ENCODE measurements at places on chromosomes 7 and 10.

- DNase-seq, result no peak
Measured at GRCh38 chr10:123640016-123640535, 26.1 kb upstream of the GPR26 start.

GRCh38 chr7:41588341-41588740, 114.5 kb downstream of the INHBA start:
- no peak for DNase-seq

DNA sequence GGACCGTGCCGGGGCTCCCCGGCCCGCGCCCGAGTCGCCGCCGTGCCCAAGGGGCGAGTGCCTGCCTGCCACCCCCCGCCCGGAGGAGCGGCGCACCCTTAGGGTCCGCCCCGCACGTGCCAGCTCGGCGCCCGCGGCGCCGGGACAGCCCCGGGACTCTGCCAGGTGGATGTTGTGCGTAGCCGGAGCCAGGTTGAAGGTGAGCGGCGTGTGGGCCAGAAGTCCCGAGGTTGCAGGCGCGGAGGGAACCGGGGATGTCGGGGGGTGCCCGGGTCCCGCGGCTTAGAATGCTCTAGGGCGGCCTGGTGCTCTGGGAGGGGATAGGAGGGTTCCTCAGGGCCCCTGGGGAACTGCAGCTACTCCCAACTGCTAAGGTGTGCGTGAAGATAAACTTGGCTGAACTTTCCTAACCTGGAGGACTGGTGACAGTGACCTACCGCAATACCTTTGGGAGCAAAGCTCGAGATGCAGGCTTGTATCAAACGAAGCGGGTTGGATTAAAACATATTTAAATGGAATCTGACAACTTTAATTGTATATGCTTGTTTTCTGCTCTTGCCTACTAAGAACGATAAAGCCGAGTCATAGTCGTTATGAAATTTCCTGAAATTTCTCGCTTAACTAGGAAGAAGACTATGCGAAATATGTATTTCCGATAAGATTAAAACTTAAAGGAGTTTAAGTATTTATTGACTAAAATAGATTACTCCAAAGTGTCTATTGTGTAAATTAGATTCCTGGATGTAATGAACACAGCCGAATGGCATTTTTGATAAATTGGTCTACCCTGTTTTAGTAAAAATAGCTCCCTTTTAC, at the start of gene CUX1:
CUX1 (plus strand) TSS at position 156 of the 816 bp plus-strand sequence; CDS start at position 170, 14 bp downstream.
- no peak for DNase-seq

- DNase-seq, result no peak
Measured at GRCh38 chr7:70520611-70521010, 611.3 kb upstream of the GALNT17 start.

DNA sequence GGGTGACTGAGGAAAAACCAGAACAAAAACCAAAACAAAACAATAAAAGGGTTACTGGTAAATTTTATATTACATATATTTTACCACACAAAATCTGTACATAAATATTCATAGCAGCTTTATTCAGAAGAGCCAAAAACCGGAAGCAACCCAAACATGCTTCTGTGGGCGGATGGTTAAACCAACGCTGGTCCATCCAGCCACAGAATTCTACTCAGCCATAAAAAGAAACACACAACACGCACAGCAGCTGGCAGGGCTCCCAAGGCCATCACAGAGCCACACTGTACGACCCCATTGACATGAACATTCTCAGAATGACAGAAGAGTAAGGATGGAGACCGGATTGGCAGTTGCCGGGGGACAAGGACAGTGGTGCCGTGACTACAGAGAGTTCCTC, 83.6 kb downstream of the PROSER2 start:
- DNase-seq, result no peak

GRCh38 chr10:60518745-60519144, 129.1 kb upstream of the ANK3 start:
- no peak for DNase-seq

GRCh38 chr10:29760138-29760900, 125.5 kb upstream of the SVIL start:
- DNase-seq, result no peak

- DNase-seq, result no peak
Measured at GRCh38 chr7:103967401-103967800, 22.1 kb downstream of the RELN start.

- no peak for DNase-seq
Measured at GRCh38 chr7:130092598-130092997, 22.3 kb downstream of the KLHDC10 start.

- DNase-seq, result no peak
Measured at GRCh38 chr10:25867321-25867720, 66.7 kb upstream of the MYO3A start.

- DNase-seq, result no peak
Measured at GRCh38 chr7:50369143-50370026, 64.9 kb downstream of the IKZF1 start.

- no peak for DNase-seq
Measured at GRCh38 chr7:151504715-151505326, 14.9 kb downstream of the RHEB start.

All from stimulated activated CD8-positive, alpha-beta memory T cell treated with anti-CD3 and anti-CD28 coated beads, Interleukin-2, amount 100 ng/mL, for 1 hour (primary cell).